IPS DF 6.9 (cell line): ENCODE measurements at places on chromosomes 1 and 21.

DNA sequence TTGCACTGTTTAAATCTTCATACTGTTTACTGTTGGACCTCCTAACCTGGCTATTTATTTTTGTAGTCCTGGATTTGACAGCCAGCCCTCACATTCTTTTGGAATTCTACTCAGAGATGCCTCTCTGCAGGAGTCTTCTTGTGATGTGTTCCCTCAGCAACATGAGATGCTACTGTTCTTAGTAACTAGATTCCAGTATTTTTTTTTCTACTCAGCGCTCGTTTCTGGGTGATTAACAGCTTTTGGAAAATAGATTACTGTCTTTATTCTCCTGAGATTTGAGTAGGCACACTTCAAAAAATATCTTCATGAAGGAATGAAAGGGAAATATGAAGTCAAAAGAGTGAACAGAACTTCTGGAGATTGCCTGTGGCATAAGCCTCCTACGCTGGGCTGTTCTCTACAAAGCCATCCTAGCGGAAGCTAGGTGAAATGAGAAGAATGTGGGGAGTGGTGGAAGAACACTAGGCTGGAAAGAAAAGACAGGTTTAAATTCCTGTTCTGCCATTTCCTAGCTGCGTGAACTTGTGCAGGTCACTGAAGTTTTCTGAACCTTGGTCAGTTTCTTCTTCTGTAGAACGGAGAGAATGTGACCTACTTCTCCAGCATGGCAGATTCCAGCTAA is 75.9 kb downstream of the LRRC8C start:
- no peaks in the 10 kb centered on the region for H3K36me3 ChIP-seq
- no peaks in the 10 kb centered on the region for H3K27me3 ChIP-seq
- no peak overlapping the region for H3K27ac ChIP-seq
- H3K4me1 ChIP-seq: peaks cover 4% of the 10 kb centered on the region; the same call in 1 of the 2 replicates
- no peak for DNase-seq

GRCh38 chr1:117321680-117322609 is 45.3 kb upstream of the MAN1A2 start:
- no peak for DNase-seq
- H3K4me3 ChIP-seq: no peak overlapping the region
- H3K4me1 ChIP-seq: no peaks in the 10 kb centered on the region
- H3K27me3 ChIP-seq: no peaks in the 10 kb centered on the region
- no peaks in the 10 kb centered on the region for H3K36me3 ChIP-seq

DNA sequence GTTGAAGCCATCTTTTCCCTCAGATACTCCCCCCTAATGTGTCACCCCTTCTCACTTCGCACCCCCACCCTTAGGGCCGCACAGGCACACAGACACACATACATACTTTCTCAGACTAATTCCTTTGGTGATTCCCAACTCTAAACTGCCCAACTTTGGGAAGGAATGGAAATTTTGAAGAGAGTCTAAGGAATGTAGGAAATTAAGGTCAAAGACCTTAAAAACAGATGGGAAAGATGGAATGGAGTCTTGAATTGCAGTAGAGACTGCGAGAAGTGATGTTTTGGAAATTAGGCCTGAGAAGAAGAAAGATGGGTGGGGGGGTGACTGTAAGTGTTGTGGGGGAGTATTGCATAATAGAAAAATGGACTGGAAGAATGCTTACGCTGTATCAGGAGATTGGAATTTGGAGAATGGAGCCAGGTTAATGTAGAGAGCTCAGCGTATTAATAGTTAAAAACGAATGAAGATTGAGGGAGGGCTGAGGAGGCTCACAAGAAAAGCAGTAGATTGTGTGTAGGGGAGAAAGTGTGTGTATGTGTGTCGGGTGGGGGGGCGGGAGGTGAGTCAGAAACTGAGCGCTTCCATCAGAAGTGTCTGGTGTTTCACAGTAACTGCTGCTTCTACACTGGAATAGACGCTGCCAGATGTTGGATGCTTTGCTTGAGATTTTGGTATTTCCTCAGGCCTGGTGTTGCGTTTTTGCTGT is 1.7 kb downstream of the PIP5K1A start:
- no peaks in the 10 kb centered on the region for H3K36me3 ChIP-seq
- H3K27ac ChIP-seq: no peak overlapping the region
- H3K4me1 ChIP-seq: no peaks in the 10 kb centered on the region; the same call in 1 of the 2 replicates
- DNase-seq: no peak
- no peaks in the 10 kb centered on the region for H3K27me3 ChIP-seq

DNA sequence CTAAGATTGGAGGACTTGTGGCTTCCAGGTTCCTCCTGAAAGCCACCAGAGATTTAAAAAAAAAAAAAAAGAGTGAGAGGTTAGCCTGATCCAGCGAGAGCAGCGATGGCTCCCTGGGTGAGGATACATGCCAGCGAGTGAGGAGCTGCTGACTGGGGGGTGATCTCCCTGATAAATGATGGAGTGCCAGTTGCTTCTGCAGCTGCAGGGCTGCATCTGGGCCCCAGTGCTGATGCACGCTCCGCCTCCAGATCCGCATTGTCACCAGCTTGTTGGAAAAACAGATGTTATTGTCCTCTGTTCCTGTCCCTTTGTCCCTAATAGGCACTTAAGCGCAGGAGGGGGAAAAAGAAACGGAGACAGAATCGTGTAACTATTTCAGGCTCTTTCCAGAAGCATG is 28.6 kb downstream of the UBIAD1 start:
- H3K36me3 ChIP-seq: no peaks in the 10 kb centered on the region
- DNase-seq: no peak
- H3K4me1 ChIP-seq: peaks cover 4% of the 10 kb centered on the region
- H3K27ac ChIP-seq: no peak overlapping the region

DNA sequence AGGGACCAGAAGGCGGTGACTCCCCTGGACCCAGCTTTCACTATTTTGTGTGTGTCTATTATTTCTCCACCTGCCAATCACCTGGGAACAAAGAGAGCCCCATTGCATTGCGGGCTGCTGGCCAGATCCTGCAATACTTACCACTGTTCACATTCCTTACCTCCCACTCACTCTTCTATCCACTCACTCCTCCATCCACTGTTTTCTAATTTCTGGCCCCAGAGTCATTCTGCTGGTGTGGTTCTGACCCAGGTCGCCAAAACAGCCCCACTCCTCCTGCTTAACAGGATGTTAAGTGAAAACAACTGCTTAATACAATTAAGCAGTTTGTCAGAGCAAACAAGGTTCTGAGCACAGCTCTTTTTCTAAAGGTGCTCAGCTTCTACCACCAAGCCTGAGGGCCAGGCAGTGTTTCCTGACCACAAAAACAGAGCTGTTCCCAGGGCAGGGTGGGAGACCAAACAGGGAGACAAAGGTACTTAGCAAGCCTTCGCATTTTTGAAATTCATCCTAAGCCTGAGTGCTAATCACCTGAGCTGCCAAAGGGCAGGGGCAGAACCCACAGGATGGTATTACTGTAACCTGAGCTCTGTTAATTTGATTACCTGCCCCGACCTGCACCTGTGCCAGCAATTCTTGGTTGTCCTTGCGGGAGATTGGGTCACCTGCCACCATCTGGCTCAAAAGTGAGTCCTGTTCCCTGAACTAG is 38.5 kb upstream of the EFCAB14 start:
- peaks cover 3% of the 10 kb centered on the region; the same call in 1 of the 2 replicates for H3K4me1 ChIP-seq
- H3K4me3 ChIP-seq: no peak overlapping the region
- H3K36me3 ChIP-seq: no peaks in the 10 kb centered on the region
- no peak overlapping the region for H3K27ac ChIP-seq

DNA sequence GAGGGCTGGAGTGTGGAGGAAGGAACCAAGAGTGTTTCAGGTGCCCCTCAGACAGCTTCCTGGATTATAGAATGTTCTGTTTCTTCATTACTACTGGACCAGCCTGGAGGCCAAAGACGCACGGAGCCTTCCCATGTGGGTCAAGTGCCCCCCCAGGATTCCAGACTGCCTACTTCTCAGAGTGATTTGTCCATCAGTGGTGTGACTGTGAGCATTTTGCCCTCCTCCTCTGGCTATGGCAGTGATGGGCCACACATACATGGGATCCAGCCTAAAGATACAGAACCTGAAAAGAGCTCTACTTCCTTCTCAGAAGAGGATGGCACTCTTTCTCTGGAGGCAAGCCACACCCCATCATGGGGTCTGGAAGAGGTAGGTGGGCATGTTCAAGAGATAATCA is 64.9 kb downstream of the MACF1 start:
- no peak overlapping the region for H3K27ac ChIP-seq
- H3K4me3 ChIP-seq: no peak overlapping the region
- no peaks in the 10 kb centered on the region for H3K36me3 ChIP-seq
